ENCODE measurements at places on chromosomes 3 and 15. TPM values are rescaled to one million over a fixed set of nuclear protein-coding genes. Genes with fewer than 3 reads are reported as not detected.

CHRNA7 gene
- 4.7 TPM for total RNA-seq

HRG gene
- total RNA-seq, result not detected

SRGAP3 gene
- 5.0 TPM for total RNA-seq

P2RY14 gene
- total RNA-seq, result not detected

RFT1 gene
- total RNA-seq, result 7.1 TPM

IL20RB gene
- 1.3 TPM for total RNA-seq

CSTA gene
- not detected for total RNA-seq

PATL2 gene
- 0.11 TPM for total RNA-seq

RASL12 gene
- 1.6 TPM for total RNA-seq

Data from Daoy (cell line).